Activated CD8-positive, alpha-beta memory T cell treated with anti-CD3 and anti-CD28 coated beads, Interleukin-2, amount 10 ng/mL, durations not matched to agents 7 days and 5 days (primary cell): ENCODE measurements at places on chromosomes 7 and 10. TPM values are rescaled to one million over a fixed set of nuclear protein-coding genes. Genes with fewer than 3 reads are reported as not detected.

Gene ITGB8
- 0.06 TPM for total RNA-seq

Gene SORCS1
- not detected for total RNA-seq

DNA sequence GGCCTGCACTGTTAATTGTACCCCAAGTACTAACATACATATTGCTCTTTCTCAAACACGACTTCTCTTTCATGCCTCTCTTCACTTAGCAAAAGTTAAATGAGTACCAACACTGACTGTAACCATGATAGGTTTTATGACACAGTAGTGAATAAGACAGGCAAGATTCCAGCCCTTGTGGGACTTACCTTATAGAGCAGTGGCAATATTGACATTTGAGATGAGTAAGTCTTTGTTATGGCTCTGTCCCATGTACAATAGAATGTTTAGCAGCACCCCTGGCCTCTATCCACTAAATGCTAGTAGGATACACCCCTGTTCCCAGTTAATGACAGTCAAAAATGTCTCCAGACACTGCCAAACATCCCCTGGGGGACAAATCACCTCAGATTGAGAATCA, 11.9 kb upstream of the COL1A2 start:
- H3K4me3 ChIP-seq = no peak overlapping the region
- peaks cover 5% of the 10 kb centered on the region for H3K27me3 ChIP-seq
- H3K27ac ChIP-seq = no peak overlapping the region
- DNase-seq = no peak
- no peaks in the 10 kb centered on the region for H3K4me1 ChIP-seq

GRCh38 chr7:101633511-101633910, 4.4 kb upstream of the MYL10 start:
- H3K4me3 ChIP-seq = no peak overlapping the region
- no peak overlapping the region for H3K27ac ChIP-seq
- no peaks in the 10 kb centered on the region for H3K36me3 ChIP-seq
- H3K27me3 ChIP-seq = no peaks in the 10 kb centered on the region
- DNase-seq = no peak

- H3K27me3 ChIP-seq = no peaks in the 10 kb centered on the region
- H3K27ac ChIP-seq = no peak overlapping the region
- H3K4me1 ChIP-seq = no peaks in the 10 kb centered on the region
- H3K4me3 ChIP-seq = no peak overlapping the region
- H3K36me3 ChIP-seq = peaks cover 15% of the 10 kb centered on the region
- no peak for DNase-seq
Observed at GRCh38 chr10:15155978-15156656, 12.4 kb downstream of the NMT2 start.

Gene SSC4D
- 0.64 TPM for total RNA-seq

- no peak overlapping the region for H3K27ac ChIP-seq
- no peaks in the 10 kb centered on the region for H3K27me3 ChIP-seq
- H3K4me3 ChIP-seq = no peak overlapping the region
- no peak for DNase-seq
- H3K4me1 ChIP-seq = no peaks in the 10 kb centered on the region
Observed at GRCh38 chr10:108039821-108040584, 875.5 kb upstream of the SORCS1 start.

- no peak overlapping the region for H3K27ac ChIP-seq
- H3K4me1 ChIP-seq = no peaks in the 10 kb centered on the region
- H3K27me3 ChIP-seq = no peaks in the 10 kb centered on the region
- H3K36me3 ChIP-seq = peaks cover 6% of the 10 kb centered on the region
- H3K4me3 ChIP-seq = no peak overlapping the region
- DNase-seq = no peak
Observed at GRCh38 chr7:96120445-96121225, 201.3 kb downstream of the SLC25A13 start.
